ENCODE measurements at places on chromosomes 7 and 10.
A peak's percentile ranks its signal among the peaks of the same experiment; 100 is the strongest.

DNA sequence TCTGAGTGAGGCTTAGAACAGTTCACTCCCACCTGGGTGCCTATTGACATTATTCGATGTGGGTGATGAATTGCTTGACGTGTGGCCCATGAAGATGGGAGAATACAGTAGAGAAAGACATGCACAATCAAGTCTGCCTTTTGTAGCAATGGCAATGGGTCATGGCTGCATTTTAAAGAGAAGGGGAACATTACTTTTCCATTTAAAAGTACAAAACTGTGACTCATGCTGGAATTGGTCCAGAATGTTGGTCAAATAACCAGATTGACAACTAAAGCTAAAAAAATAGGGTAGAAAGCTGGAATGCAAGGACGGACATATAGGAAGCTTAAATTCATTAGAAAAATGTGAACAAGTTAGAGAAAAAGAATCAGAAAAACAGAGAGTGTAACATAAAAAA lies 104.1 kb upstream of the SLC25A13 start:
- DNase-seq: no peak

- DNase-seq: no peak
These were observed 15.6 kb downstream of the CNNM1 start for GRCh38 chr10:99344715-99345114.

DNA sequence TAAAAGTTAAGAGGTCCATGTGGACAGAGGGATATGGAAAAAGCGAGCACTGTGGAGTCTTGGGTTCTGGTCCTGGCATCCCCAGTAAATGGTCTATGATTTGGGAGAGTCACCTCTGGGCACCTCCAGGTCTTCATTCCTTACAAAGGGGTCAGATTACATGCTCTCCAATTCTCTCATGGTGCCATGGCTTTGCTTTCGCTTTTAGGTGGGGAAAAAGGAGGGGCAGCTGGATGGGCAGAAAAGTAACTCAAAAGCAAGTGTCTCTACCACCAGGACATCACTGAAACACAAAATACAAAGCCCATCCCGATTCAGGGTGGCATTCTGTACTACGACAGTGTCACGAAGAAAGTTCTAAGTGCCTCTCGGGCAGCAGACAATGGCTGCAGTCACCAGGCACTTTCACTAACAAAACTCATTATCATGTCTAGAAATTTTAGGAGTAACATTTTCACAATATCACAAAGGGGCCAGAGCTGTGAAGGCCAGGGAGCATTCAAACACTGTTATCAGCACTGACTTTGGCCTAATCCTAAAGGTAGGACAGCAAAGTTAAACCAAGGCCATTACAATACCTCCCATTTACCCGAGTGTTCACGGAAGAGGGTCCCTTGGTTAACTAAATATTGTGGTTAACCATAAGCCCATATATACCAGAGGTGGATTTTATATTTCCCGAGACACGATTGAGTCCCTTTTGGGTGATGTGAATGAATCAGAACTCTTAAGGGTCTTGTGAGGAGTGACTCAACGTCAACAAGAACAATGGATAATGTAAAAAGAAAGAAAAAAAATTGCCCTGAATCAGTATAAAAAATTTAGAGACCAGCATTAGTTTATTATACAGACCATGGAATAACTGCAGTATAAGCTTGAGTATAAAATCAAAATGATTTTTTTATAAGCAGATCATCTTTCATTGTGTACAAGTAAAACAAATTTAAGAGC lies 2.5 kb downstream of the PSAP start:
- DNase-seq: no peak

GRCh38 chr7:127907110-127908040 lies 123.9 kb downstream of the LRRC4 start:
- DNase-seq: no peak

DNA sequence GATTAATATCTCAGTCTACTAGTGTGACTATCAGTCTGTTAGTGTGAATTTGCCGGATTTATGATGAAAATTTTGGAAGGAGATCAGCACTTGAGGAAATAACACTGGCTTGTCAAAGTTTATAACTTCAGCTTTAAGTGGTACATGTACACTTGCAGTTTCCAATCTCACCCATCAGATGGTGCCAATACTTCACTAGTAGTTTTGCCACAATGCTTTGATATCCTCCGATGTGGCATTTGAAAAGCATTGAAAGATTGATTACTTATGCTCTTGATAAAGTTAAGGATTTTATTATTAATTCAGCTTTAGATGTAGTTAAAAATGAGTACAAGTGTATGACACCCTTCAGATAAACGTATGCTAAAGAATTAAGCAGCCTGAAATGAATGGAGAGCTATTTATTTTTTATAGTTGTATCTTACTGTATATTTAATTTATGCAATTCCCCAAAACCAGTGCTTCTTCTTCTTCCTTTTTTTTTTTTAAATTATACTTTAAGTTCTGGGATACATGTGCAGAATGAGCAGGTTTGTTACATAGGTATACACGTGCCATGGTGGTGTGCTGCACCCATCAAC lies 98.2 kb downstream of the ANLN start:
- DNase-seq: no peak

DNA sequence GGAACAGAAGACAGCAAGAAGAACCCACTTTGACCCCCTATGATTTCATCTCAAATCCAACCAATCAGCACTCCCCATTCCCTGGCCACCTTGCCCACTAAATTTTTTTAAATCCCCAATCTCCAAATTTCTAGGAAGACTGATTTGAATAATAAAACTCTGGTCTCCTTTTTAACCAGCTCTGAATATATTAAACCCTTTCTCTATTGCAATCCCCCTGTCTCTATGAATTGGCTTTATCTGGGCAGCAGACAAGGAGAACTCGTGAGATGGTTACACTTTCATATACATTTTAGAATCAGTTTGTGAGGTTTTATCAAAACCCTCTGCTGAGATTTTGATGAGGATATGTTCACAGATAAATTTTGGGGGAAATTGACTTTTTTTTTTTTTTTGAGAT lies 90.3 kb upstream of the TRIM24 start:
- DNase-seq: no peak

- DNase-seq: no peak
These were observed 21.0 kb upstream of the ABI1 start for GRCh38 chr10:26881600-26882331.

GRCh38 chr10:2885288-2886278 lies 181.8 kb upstream of the PFKP start:
- no peak for DNase-seq

GRCh38 chr7:112997831-112998230 lies 88.8 kb downstream of the GPR85 start:
- no peak for DNase-seq

- DNase-seq: no peak
These were observed 104.5 kb upstream of the ZPBP start for GRCh38 chr7:50197549-50197948.

GRCh38 chr10:60139290-60139689 lies 232.9 kb upstream of the CCDC6 start:
- no peak for DNase-seq

- DNase-seq: no peak
These were observed 447.6 kb downstream of the TFEC start for GRCh38 chr7:115582956-115583355.

GRCh38 chr7:101947899-101948298 lies 130.5 kb downstream of the CUX1 start:
- DNase-seq: no peak

DNA sequence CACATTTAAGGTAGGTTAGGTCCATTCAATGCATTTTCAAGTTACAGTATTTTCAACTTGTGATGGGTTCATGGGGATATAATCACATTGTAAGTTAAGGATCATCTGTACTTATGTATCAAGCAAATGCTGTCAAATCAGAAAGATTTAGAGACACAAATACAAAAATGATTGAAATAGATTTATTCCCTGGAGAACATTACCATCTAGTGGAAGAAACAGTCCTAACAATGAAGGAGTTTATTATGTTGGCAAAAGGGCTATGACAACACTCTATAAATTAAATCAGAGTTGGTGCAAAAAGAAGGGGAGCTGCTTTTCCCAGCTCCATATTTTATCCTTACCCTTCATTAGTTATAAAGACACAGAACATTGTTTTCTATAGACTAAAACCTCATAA lies 69.0 kb downstream of the PRSS58 start:
- no peak for DNase-seq

DNA sequence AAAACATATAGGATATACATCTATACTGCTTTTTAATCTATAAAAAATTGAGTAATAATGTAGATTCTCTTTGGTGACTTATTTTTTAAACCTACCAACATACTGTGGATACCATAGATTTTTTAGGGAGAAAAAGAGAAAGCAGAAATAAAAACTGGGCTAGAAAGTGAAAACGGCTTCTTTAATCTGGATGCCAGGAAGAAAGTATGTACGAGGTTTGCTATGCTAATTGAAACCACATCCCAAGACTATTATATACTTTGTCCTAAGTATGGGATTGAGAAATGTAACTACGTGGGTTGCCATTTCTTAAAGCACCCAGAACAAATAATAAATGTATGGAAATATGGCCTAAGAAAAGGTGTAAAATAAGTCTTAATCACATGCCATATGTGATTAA lies 129.0 kb upstream of the NFE2L3 start:
- DNase-seq: no peak

- DNase-seq: no peak
These were observed at the start of gene AZGP1 for GRCh38 chr7:99975782-99976521. TSS of gene AZGP1 (minus strand) at chr7:99976031. CDS start at chr7:99976020, 11 bp downstream.

DNA sequence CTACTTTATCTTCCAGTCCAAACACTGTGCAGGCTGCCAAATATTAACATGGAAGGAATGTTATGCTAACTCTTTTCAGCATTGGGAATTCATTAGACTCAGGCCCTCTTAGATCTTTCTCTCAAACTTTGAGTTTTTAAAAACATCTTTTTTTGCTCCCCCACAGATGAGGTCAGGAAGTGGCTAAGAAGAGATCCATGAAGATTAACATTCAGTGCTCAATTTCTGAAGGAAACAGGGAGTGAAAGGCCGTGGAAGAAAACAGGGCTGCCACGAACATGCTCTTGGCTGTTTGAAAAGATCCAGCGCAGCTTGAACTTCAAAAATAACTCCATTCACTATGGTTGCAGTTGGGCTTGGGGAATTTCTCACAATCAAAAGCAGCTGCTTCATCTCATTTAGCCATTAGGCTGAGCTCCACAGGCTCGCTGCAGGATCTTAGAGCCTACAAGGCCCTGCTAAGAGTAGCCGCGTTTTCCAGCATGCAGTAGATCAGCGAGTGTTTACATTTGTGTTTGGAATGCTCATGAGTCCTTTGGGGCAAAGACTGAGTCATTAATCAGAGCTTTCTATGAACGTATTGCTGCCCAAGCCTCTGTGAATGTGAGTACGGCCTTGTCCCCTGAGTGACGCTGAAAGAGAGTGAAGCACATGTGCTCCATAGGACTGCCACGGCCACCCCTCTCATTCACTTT lies 41.2 kb upstream of the TNS3 start:
- no peak for DNase-seq

GRCh38 chr7:82615527-82615926 lies 171.9 kb upstream of the CACNA2D1 start:
- no peak for DNase-seq

GRCh38 chr7:107968449-107968848 lies 34.5 kb downstream of the LAMB1 start:
- DNase-seq: no peak

GRCh38 chr7:137820677-137821420 lies 25.9 kb downstream of the DGKI start:
- DNase-seq: no peak

GRCh38 chr7:82244947-82245517 lies 198.5 kb downstream of the CACNA2D1 start:
- no peak for DNase-seq

GRCh38 chr10:60048091-60048501 lies 141.7 kb upstream of the CCDC6 start:
- no peak for DNase-seq

DNA sequence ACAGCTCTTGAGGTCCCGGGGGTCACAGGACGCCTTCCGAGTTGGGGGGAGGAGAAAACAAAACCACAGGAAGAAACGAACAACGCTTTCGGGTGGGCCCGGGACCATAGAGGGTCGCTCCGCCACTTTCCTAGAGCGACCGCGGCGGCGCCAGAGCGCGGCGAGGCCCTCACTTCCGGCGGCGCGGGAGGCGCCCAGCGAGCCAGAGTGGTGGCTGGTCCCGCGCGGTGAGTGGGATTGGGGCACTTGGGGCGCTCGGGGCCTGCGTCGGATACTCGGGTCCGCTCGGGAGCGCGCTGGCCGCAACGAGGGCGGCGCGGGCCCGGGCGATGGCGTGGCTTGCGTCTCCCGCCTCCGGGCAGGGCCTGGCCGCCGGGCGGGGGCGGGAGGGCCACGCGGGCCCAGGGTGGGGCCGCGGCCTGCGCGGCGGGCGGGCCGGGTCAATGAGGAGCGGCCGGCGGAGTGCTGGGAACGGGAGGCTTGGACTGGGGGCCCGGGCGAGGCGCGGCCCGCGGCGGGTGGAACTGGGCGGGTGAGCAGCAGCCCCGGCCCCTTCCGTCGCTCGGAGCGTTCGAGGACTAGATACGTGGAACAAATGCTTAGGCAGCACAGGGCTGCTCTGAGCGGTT lies at the start of gene ZNF22:
Gene ZNF22, plus strand, starts transcription at position 172 of the 629 bp plus-strand sequence. CDS start 2,446 bp downstream, outside the sequence.
- peak; percentile 58 for DNase-seq

- no peak for DNase-seq
These were observed 16.4 kb upstream of the PDZD8 start for GRCh38 chr10:117391436-117392205.

GRCh38 chr10:120570418-120570817 lies 113.4 kb downstream of the PLPP4 start:
- no peak for DNase-seq

- DNase-seq: no peak
These were observed 3.7 kb downstream of the NOD1 start for GRCh38 chr7:30474893-30475292.

GRCh38 chr7:44512736-44513135 lies 22.3 kb upstream of the NUDCD3 start:
- DNase-seq: no peak

- no peak for DNase-seq
These were observed 7.0 kb downstream of the MXI1 start for GRCh38 chr10:110214371-110214826.

GRCh38 chr7:80764132-80764531 lies 125.7 kb downstream of the CD36 start:
- DNase-seq: no peak

DNA sequence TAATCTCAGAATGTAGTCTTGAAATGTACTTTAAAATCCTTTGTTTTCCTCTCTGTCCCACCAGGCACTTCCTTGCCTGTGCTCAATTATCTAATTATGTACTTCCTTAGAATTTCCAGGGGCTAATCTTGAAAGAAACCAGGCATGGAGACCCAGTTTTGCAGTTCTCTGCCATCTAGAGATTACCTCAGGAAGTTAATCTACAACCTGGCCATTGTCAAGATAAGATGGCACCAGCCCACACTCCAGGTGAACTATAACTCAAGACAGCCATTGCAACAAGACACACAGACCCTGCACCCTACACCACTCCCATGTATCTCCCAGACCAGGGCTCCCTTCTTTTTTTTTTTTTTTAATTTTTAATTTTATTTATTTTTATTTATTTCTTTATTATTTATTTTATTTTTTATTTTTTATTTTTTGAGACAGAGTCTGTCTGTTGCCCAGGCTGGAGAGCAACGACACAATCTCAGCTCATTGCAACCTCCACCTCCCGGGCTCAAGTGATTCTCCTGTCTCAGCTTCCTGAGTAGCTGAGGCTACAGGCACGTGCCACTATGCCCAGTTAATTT lies 85.9 kb upstream of the TRIM24 start:
- DNase-seq: no peak

- no peak for DNase-seq
These were observed 86.7 kb upstream of the IKZF1 start for GRCh38 chr7:50217821-50218281.

- DNase-seq: no peak
These were observed 3.0 kb upstream of the MCM10 start for GRCh38 chr10:13158401-13158800.
